ENCODE measurements at places on chromosomes 1 and 21.

DNA sequence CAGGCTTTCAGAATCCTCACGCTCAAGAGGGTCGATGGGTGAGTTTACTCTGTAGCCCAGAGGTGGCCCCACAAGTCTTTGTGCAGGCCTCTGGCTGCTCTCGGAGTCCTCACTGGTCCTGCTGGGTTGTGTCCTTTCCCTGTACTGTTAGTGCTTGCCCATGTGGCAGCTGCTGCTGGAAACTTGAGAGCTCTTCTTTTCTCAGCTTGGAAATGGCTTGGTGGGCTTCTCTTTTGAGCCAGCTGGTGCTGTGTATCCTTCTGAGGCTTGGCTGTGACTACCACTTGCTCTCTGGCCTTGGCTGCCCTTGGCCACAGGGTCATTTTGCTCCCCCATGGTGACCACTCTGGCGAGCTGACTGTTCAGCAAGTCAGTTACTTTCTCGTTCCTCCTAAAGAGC lies 82.2 kb upstream of the LMO4 start:
- no peak overlapping the region for H3K4me3 ChIP-seq
- no peaks in the 10 kb centered on the region for H3K4me1 ChIP-seq
- no peaks in the 10 kb centered on the region for H3K36me3 ChIP-seq

DNA sequence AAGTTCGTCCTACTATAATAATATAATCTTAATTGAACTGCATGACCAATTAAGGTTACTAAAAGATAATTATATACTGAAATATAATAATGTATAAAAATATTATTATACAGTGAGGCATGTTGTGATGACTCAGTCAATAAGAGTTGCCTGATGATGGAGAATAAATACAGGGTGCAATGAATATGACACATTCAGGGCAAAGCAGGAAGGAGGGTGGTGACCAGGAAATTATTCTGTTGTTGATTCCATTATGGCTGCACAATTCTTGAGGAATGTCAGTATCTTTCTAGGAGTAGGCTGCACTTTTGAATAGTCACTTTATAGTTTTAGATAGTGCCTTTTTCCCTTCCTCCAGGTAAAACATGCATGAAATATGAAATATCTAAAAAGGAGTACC lies 46.4 kb upstream of the RGS21 start:
- no peak overlapping the region for H3K4me3 ChIP-seq
- no peaks in the 10 kb centered on the region for H3K4me1 ChIP-seq
- H3K27me3 ChIP-seq, result no peaks in the 10 kb centered on the region
- no peak for DNase-seq

- H3K4me3 ChIP-seq, result no peak overlapping the region
- H3K36me3 ChIP-seq, result no peaks in the 10 kb centered on the region
- peaks cover 15% of the 10 kb centered on the region for H3K4me1 ChIP-seq
- DNase-seq, result no peak
- H3K27me3 ChIP-seq, result no peaks in the 10 kb centered on the region
- no peak overlapping the region for H3K27ac ChIP-seq
Measured at GRCh38 chr1:6396998-6397397, 3.4 kb upstream of the ACOT7 start.

GRCh38 chr21:37001441-37001840 lies 5.1 kb upstream of the RIPPLY3 start:
- no peaks in the 10 kb centered on the region for H3K36me3 ChIP-seq
- no peaks in the 10 kb centered on the region for H3K4me1 ChIP-seq
- no peak for DNase-seq
- H3K4me3 ChIP-seq, result no peak overlapping the region

GRCh38 chr21:14482165-14482564 lies 64.0 kb downstream of the SAMSN1 start:
- H3K4me3 ChIP-seq, result no peak overlapping the region
- no peak overlapping the region for H3K27ac ChIP-seq
- peak; percentile 77 for DNase-seq
- peaks cover 58% of the 10 kb centered on the region for H3K4me1 ChIP-seq
- no peaks in the 10 kb centered on the region for H3K36me3 ChIP-seq
- H3K27me3 ChIP-seq, result no peaks in the 10 kb centered on the region

DNA sequence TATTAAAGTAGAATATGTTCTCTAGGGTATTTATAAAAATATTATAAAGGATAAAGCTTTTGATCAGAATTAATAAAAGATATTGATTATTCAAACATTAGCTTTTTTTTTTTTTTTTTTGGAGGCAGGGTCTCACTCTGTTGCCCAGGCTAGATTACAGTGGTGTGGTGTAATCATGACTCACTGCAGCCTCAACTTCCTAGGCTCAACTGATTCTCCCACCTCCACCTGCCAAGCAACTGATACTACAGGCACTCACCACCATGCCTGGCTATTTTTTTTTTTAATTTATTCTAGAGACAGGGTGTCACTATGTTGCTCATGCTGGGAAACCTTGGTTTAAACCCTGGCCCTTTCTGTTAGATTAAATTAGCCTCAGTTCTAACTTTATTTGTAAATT lies 188.3 kb downstream of the CLEC20A start:
- no peaks in the 10 kb centered on the region for H3K36me3 ChIP-seq
- no peak overlapping the region for H3K27ac ChIP-seq
- no peaks in the 10 kb centered on the region for H3K27me3 ChIP-seq

DNA sequence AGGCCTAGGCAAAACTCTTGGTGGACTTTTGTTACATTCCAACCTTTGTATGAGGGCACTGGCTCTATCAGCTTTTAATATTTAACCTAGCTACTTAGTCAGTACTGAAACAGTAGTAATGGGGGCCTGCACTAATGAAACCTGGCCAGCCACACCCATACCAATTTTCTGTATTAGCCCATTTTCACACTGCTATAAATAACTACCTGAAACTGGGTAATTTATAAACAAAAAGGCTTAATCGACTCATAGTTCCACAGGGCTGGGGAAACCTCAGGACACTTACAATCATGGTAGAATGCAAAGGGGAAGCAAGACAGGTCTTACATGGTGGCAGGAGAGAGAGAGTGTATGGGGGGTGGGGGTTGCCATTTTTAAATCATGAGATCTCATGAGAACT lies 245.7 kb upstream of the RGS18 start:
- no peak overlapping the region for H3K27ac ChIP-seq
- DNase-seq, result no peak
- H3K4me1 ChIP-seq, result no peaks in the 10 kb centered on the region
- no peaks in the 10 kb centered on the region for H3K27me3 ChIP-seq
- no peak overlapping the region for H3K4me3 ChIP-seq

- H3K27me3 ChIP-seq, result peaks cover 8% of the 10 kb centered on the region
- no peak overlapping the region for H3K27ac ChIP-seq
- no peak for DNase-seq
- no peaks in the 10 kb centered on the region for H3K4me1 ChIP-seq
Measured at GRCh38 chr21:38067086-38067739, 151.0 kb upstream of the KCNJ6 start.

Measured in common myeloid progenitor, CD34-positive (primary cell).